ENCODE measurements at places on chromosomes 5 and 9. TPM values are rescaled to one million over a fixed set of nuclear protein-coding genes. Genes with fewer than 3 reads are reported as not detected.

PHF24 gene
- 0.84 TPM for total RNA-seq

ECM2 gene
- 57.2 TPM for total RNA-seq

FGF1 gene
- 41.8 TPM for total RNA-seq

LMX1B gene
- 0.09 TPM for total RNA-seq

SV2C gene
- 0.16 TPM for total RNA-seq

FRMPD1 gene
- total RNA-seq: 0.44 TPM

TMEM232 gene
- 1.9 TPM for total RNA-seq

ASPN gene
- total RNA-seq: 17.7 TPM

SPEF2 gene
- total RNA-seq: 6.9 TPM

PARP8 gene
- total RNA-seq: 29.9 TPM

PCDHB15 gene
- total RNA-seq: 6.0 TPM

MELK gene
- 0.37 TPM for total RNA-seq

FAM221B gene
- total RNA-seq: not detected
